ENCODE measurements at places on chromosomes 11 and 22.

DNA sequence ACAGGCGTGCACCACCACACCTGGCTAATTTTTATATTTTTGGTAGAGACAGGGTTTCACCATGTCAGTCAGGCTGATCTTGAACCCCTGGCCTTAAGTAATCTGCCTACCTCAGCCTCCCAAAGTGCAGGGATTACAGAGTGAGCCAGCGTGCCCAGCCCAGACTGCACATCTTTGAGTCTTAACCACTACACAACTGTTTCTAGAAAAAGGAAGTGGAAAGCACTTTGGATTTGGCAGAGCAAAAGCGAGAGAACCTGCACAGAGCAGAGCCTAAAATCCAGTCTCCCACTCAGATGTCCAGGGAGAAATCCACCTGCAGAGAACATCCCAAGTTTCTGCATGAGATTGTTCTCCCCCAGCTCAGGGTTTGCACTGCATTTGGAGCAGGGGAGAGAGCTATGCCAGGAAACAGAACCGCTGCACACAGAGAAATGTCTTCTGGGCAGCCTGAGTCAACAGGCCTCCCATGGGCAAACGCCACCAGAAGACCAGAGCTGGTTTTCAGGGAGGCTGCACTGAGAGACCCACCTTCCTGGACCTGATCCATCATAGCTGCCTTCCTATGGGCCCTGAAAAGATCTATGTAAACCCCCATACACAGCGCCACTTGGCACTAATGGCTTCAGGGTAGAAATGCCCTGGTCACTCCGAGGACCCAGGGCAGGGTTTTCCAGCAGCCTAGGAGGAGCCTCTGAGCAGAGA is 54.0 kb downstream of the RPUSD4 start:
- no peak for DNase-seq

GRCh38 chr22:25623310-25623734 is 58.8 kb downstream of the GRK3 start:
- no peak for DNase-seq

DNA sequence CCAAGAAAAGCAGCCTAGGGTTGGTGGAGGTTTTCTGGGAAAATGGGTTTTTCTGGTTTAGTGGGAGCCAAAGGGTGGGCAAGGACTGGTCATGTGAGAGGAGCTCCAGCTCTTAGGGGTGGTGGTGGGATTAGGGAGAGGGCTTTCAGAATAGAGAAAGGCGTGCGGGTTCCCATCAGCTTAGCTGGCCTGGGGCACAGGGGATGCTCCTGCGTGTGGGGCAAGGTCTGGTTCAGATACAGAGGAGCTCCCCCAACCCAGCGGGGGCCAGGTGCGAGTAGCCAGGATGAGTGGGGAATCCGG is 644 bp downstream of the TMEM134 start:
- DNase-seq, result no peak

DNA sequence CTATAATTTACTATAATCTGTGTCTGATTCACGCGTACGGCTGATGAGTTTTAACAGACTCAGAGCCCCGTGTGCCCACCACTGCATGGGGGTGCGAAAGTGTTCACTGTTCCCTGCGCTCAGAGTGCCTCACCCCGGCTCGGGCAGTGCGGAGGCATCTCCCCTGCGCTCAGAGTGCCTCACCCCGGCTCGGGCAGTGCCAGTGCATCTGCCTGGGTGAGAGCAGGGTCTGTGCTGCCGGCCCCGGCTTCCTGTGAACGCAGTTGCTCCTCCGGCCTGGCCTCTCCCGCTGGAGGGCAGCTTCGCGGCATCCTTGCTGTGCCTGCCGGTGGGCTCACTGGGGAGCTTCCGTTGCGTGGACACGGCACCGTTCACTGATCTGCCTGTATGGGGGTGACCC is 14.2 kb downstream of the PTDSS2 start:
- no peak for DNase-seq

GRCh38 chr11:116454020-116454645 is 318.7 kb downstream of the BUD13 start:
- DNase-seq, result no peak

DNA sequence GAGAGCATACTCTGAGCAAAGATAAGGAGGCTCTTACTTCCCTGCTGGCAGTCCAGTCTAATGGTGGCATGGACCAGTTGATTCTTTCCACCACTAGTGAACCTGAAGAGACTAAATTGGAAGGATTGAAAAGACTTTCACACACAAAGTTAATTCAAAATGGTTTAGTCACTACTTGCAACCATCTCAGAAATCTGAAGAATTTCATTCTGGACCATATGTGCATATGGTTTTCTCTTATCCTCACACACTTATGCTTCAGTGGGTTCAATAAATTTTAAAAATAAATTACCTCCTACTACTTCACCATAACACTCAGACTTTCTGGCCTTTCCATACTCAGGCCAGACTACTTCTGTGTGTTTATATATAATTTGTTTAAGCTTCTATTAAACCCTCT is 44.7 kb downstream of the CADM1 start:
- DNase-seq, result peak; percentile 38

- no peak for DNase-seq
These were observed 130.8 kb downstream of the ARL14EP start for GRCh38 chr11:30453705-30454104.

DNA sequence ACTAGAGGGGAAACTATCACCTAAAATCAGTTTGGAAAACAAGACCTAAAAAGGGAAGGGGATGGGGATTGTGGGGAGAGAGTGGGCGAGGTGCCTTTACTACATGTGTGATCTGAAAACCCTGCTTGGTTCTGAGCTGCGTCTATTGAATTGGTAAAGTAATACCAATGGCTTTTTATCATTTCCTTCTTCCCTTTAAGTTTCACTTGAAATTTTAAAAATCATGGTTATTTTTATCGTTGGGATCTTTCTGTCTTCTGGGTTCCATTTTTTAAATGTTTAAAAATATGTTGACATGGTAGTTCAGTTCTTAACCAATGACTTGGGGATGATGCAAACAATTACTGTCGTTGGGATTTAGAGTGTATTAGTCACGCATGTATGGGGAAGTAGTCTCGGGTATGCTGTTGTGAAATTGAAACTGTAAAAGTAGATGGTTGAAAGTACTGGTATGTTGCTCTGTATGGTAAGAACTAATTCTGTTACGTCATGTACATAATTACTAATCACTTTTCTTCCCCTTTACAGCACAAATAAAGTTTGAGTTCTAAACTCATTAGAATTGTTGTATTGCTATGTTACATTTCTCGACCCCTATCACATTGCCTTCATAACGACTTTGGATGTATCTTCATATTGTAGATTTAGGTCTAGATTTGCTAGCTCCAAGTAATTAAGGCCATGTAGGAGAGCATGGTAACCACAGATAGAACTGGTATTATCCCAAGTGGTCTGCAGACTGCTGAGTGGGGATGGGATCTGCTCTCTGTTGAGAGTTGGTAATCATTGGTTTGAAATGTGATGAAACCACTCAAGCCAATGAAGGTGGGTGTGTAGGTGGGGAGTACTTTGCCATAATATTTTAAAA is 3.6 kb downstream of the NEAT1 start:
- DNase-seq, result no peak

DNA sequence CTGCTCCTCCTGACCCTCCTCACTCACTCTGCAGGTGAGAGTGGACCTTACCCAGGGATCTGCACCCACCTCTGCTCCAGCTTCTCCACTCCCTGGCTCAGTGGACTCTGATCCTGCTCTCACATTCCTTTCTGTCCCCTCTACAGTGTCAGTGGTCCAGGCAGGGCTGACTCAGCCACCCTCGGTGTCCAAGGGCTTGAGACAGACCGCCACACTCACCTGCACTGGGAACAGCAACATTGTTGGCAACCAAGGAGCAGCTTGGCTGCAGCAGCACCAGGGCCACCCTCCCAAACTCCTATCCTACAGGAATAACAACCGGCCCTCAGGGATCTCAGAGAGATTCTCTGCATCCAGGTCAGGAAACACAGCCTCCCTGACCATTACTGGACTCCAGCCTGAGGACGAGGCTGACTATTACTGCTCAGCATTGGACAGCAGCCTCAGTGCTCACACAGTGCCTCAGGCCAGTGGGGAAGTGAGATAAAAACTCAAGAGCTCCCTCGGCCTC is 29.7 kb upstream of the VPREB1 start:
- no peak for DNase-seq

DNA sequence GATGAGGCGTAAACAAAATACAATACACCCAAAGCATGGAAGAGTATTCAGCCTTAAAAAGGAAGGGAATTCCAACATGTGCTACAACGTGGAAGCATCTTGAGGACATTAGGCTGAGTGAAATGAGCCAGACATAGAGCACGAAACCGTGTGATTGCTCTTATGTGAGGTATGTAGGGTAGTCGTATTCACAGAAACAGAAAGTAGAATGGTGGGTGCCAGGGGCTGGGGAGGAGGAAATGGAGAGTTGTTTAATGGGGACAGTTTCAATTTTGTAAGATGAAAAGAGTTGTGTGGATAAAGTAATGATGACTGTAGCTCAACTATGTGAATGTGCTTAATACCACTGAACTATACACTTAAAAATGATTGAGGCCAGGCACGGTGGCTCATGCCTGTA is 10.2 kb upstream of the KMT5B start:
- no peak for DNase-seq

DNA sequence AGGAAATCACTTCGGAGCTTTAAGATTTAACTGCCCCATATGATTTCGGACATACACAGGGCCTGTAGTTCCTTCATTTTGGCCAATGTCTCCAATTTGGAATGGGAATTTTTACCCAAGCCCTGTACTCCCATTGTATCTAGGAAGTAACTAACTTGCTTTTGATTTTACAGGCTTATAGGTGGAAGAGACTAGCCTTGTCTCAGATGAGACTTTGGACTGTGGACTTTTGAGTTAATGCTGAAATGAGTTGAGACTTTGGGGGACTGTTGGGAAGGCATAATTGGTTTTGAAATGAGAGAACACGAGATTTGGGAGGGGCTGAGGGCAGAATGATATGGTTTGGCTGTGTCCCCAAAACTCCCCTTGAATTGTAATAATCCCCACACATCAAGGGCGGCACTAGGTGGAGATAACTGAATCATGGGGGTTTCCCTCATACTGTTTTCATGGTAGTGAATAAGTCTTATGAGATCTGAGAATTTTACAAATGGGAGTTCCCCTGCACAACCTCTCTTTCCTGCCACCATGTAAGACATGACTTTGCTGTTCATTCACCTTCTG is 130.5 kb downstream of the LARGE1 start:
- no peak for DNase-seq

DNA sequence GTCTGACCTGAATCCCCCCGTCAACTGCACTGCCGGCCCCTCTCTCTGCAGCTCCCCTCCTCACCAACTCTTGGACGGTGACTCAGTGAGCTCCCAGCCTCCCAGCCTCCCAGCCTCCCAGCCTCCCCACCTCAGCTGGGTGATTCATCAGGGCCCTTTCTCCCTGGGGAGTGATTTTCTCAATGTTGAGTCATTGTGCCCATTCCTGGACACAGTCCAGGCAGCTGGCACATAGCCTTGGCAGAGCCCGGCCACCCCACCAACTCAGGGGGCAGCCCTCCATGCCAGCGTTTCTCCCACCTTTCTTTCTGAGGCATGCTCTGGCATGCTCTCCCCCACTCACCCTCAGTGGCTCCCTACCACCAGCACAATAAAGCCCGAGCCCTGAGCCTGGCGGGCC is 30.7 kb downstream of the PDE2A start:
- no peak for DNase-seq

DNA sequence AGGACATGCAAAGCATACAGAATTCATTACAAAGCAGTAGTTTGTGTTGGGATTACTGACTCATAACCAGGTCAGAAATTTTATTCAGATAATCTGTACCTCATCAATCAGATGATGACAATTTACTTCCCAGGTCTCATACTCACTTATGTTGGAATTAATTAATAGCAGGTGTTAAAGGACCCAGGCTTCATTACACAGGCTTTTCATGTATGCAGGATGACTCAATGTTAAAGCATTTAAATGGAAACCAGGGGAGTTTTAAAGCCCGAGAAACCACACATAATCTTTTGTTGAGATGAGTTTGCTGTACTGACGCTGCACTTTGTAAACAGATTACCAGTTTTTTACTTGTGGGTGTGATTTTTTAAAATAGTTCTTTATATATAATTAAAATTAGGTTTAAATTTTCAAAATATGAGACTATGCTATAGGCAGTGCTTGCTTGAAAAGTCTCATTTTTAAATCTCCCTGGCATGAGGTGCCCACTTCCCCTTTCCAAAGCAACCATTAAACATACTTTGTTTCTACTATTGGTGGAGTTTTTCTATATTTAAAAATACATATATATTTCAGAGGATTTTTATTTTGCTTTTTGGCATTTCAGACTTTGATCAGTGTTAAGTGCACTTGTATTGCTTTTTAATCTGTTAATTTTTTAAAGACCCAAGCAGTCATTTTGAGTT is 41.0 kb downstream of the CEP57 start:
- peak; percentile 56 for DNase-seq

DNA sequence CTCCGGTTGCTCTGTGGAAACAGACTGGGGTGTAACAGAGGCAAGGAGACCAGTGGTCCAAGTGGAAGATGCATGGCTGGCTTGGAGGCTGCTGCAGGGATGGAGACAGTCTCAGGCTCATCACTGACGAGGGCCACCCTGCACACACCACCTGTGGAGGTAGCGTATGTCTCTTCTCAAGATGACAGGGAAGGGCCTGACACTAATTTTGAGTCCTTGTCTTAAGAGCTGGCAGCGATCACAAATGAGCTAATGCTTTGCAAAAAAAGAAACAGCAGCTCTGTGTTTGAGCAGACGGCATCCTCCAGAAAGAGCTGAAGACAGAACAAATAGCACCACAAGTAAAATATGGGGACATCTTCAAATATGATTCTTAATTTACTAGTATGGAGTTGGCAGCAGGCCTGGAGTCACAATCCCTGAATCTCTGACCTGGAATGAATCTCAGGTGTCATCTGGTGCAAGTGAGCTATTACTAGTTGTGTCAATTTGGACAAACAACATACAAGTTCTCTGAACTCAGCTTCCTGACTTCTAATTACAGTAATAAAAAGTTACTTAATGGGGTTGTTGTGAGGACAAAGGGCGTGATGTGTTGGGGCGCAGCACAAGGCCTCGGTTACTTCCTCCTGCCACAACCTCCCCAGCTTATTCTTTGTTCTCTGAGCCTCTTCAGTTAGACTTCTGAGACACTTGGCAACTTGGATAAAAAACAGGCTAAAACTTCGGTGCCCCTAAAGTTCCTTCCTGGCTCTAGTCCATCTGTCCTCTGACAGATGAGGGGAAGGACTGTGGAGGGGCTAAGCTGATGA is 95.2 kb upstream of the BID start:
- no peak for DNase-seq

- no peak for DNase-seq
These were observed 12.2 kb upstream of the ADSL start for GRCh38 chr22:40334060-40334459.

- DNase-seq, result no peak
These were observed 303.6 kb downstream of the SBF2 start for GRCh38 chr11:9990221-9990973.

- DNase-seq, result no peak
These were observed 132.7 kb upstream of the RCN1 start for GRCh38 chr11:31958076-31958735.
